ENCODE measurements at places on chromosomes 4 and X. TPM values are rescaled to one million over a fixed set of nuclear protein-coding genes. Genes with fewer than 3 reads are reported as not detected.

The HPRT1 gene
- 10.0 TPM for total RNA-seq

The NUDT10 gene
- 0.63 TPM for total RNA-seq

The S100G gene
- not detected for total RNA-seq

The HPSE gene
- 2.7 TPM for total RNA-seq

The SEC24B gene
- total RNA-seq: 29.6 TPM

The MAGEB1 gene
- not detected for total RNA-seq

The IGFBP7 gene
- 2,449 TPM for total RNA-seq

The AMOT gene
- total RNA-seq: 11.0 TPM

The AREG gene
- total RNA-seq: 0.54 TPM

The CT45A9 gene
- total RNA-seq: not detected

The CXCL1 gene
- total RNA-seq: 5.2 TPM

The CXorf38 gene
- 10.0 TPM for total RNA-seq

The BRS3 gene
- not detected for total RNA-seq

The ADGRG2 gene
- total RNA-seq: 0.18 TPM

All from fibroblast of the aortic adventitia (primary cell).